ENCODE measurements at places on chromosomes 3 and 15.

DNA sequence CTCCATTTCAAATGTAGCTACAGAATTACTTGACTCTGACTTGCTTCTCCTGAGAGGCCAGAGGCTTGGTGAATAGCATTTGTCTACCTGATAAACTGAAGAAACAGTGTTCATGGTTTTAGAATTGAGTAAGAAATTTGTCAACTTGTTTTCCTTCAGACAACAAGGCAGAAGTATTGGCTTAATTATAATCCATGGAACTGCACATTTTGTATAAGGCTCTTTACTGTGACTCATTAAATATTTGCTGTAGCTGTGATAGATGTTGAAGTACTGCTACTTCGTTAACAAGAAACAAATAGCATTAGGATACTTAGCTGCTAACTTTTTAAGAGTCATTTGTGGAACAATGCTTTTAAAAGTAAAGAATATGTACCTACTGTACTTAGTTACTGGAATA lies 4.6 kb downstream of the UNC13C start:
- no peak for DNase-seq

DNA sequence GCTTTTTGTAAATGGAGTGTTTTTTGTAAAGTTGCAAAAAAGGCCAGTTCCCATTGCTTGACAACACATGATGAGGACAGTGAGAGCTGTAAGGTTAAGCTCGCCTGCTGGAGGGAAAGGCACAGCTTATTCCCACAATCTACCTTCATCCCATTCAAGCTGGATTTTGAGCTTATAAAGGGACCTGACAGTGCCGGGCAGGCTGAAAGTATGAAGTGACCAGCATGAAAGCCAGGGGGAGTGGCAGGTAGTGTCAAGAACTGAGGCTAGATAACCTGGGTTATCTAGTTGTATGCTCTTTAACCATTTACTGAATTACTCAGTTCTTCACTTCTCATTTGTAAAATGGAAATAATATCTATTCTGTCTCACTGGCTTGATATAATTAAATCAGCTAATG lies 52.3 kb upstream of the KPNA4 start:
- no peak for DNase-seq

- DNase-seq = peak; percentile 46
Measured at GRCh38 chr15:89367485-89368451, 33.1 kb upstream of the POLG start.

- DNase-seq = no peak
Measured at GRCh38 chr3:194336601-194337355, 14.3 kb downstream of the CPN2 start.

GRCh38 chr15:63763476-63764123 lies 70.1 kb downstream of the HERC1 start:
- DNase-seq = no peak

- DNase-seq = no peak
Measured at GRCh38 chr3:61862614-61863289, 301.4 kb downstream of the PTPRG start.

DNA sequence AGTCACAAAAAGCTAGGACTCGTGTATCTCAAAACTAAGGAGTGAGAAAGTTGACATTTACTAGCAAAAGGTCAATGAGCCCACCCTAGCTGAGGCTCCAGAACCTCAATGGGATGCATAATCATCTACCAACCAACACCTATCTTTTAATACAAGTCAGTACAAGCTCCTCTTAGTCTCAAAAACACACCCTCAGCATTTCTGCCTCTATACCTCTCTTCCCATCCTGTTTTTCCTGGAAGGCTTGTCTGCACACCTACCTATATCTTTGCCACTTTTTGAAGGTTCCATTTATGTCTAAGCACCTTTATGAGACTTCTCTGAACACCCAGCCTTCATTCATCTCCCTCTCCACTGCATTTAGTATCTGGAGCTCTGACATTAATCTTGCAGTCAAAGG lies 10.0 kb downstream of the WWTR1 start:
- DNase-seq = no peak

DNA sequence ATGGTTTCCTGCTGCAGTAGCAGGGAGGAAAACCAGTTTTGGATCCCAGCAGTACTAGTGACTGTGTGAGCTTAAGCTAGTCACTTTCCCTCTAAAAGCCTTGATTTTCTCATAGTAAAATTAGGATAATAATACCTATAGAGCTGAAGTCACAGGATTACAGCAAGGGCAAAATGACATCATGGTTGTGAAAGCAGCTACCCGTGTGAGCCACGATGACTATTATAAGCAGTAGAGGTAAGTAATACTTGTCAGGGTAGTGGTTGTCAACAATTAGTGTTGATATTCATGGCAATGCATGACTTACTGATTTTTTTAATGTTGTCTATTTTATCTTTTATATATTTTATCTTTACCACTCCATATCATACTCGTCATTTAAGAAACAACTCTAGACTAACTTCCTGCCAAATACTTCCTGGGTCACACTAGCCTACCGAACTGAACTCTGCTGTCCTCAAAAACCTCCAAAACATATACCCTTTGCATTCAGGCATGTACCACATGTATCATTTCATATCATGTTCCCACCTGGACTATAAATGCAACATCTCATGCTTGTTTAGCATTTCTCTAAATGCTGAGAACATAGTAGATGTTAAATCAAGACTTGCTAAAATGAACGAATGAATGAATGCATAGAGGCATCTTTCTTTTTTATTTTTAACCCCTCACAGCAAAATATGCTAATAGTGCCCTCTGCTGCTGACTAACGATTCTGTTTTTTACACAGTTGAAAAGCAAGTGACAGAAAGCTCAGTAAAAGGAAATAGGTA lies 172.6 kb downstream of the P3H2 start:
- no peak for DNase-seq

DNA sequence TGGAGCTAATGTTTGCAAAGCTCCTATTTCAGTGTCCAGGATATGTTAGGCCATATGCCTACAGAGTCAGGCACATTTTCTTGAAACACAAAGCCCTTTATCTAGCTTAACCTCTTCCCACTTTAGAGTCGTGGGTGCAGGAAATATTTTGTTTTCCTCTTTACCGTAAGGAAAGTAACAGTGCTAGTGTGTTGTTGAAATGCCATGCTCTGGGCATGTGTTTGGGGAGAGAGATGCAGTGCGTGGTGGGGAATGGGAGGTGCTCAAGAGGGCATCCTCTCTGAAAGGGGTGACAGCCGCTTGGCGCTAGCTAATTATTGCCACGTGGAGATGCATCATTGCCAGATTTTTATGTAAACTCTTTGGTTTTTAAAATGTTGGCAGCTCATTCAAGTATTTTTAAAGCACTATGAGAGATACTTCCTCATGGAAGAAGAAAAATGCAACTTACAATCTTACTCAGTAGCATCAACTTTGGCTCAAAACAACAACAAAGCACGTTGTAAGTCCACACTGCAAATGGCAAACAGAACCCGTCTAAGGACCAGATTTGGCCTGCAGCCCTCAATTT lies 152.6 kb downstream of the LPP start:
- no peak for DNase-seq

GRCh38 chr15:66733976-66734375 lies 31.9 kb downstream of the SMAD6 start:
- no peak for DNase-seq
